Astrocyte (in vitro differentiated cells and primary cell): ENCODE measurements at places on chromosomes 7 and 10.

DNA sequence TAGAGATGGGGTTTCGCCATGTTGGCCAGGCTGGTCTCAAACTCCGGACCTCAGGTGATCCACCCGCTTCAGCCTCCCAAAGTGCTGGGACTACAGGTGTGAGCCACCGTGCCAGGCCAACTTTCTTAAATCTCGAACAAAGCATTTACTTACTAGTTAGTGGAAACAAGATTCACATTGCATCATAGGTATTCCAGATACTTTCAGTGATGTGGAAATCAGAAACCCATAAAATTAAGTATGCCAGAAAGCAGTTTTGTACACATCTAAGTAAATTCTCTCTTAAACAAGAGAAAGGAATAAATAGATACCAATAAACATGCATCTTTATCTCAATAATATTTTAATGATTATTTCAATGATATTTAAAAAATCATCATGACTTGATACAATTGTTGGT is 75.5 kb downstream of the DGKI start:
- no peak for DNase-seq

GRCh38 chr7:48130658-48131108 is 40.6 kb upstream of the ABCA13 start:
- DNase-seq: peak; percentile 49

DNA sequence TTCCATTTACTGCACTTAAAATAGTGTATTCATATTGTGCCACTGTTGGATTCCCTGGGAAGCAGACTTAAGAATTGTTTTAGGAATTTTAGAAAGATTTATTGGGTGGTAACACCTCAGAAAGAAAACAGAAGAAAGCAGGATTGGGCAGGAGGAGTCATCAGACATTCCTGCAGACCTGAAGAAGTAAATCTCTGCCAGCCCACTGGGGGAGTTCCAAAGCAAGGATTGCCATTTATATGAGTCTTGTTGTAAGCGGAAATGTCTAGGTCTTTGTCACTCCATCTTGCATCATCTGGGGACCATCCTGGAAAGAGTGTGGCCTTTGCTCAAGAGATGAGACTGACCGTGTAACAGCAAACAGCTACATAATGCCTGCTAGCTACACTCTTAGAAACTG is 947.6 kb upstream of the POT1 start:
- DNase-seq: no peak

DNA sequence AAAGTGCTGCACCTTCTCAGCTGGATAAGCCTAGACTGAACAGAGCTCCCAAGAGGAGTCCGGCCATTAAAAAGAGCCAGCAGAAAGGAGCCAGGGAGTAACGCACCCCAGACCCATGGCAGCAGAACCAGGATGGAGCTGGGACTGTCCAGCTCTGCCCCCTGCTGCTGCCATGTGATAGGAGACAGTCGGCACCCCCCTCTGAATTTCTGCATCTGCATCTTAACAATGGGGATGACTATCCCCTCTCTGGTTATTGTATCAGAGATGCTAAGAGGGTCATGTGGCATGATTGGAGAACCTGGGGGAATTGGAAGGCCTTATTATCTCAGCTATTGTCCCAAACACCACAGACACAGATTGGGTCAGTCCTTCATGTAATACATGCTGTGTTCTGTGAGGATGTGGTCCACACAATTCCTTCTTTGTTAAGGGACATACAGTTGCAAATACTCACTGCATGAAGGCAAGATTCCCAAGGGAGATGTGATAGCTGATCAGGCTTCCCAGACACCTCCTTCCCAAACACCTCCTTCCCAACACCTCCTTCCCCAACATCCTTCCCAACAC is 29.3 kb downstream of the PLEKHS1 start:
- no peak for DNase-seq

DNA sequence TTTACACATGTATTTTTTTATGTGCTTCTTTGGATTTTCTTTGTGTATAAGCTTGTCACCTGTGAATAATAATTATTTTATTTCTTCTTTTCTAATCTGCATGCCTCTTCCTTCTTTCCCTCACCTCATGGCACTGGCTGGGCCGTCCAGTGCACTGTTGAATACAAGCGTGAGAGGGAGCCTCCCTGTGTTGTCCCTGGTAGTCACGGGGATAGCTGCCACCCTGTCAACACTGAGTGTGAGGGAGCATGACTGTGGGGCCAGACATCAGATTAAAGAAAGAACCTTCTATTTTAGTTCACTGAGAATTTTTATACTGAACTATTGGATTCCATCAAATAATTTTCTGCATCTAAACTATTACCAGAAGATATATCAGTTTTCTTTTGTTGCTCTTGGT is 187.9 kb downstream of the CDC14C start:
- DNase-seq: no peak

GRCh38 chr10:23884670-23885069 is 324.3 kb upstream of the KIAA1217 start:
- DNase-seq: no peak

- no peak for DNase-seq
These were observed 80.4 kb downstream of the EGFR start for GRCh38 chr7:55099066-55099820.

- no peak for DNase-seq
These were observed 14.5 kb downstream of the EIF3B start for GRCh38 chr7:2369139-2369538.

- no peak for DNase-seq
These were observed 124.9 kb downstream of the LRMDA start for GRCh38 chr10:75556320-75556719.

GRCh38 chr7:77529279-77529678 is 7.8 kb upstream of the PTPN12 start:
- DNase-seq: no peak

GRCh38 chr7:138581065-138581464 is 120.1 kb downstream of the SVOPL start:
- DNase-seq: no peak

DNA sequence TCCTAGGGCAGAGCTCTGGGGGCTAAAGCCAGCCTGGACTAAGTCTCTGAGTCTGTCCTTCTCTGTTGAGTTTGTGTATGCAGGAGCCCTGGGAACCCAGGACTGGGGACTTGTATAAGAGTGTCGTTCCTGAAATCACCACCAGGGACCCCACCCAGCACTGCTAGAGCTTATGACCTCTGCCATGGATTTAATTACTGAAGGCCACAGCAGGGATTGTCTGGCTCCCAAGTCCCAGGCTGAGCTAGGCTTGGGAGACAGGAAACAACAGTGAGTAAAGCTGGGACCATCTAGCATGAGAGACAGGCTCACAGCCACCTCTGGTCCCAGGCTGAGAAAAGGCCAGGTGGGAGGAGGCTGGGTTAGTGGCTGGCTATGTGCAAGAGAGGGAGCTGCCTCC is 1.4 kb upstream of the TSPAN15 start:
- no peak for DNase-seq

DNA sequence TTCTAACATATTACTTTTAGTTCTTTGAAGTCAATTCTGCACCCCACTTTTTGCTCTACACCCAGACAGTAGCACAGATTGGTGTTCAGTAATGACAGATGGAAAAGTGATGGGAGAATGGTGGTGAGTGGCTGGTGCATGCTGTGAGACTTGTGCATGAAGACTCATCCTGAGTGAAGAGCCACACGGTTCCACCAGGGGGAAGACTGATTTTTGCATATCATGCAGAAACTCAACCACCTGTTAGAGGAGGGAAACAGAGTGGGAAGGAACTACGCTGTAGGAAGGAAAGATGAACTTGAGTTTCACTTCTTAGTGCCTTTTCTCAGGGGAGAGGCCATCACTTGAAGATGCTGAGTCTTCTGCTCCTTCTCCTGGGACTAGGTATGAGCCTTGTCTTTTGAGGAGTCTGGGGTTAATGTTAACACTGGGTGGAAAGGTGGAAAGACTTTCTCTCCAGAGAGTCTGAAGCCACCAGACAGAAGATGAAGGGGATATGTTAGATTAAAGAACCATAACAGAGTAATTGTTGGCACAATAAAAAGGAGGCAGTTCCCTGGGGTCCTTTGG is 9.3 kb upstream of the PRSS1 start:
- no peak for DNase-seq

DNA sequence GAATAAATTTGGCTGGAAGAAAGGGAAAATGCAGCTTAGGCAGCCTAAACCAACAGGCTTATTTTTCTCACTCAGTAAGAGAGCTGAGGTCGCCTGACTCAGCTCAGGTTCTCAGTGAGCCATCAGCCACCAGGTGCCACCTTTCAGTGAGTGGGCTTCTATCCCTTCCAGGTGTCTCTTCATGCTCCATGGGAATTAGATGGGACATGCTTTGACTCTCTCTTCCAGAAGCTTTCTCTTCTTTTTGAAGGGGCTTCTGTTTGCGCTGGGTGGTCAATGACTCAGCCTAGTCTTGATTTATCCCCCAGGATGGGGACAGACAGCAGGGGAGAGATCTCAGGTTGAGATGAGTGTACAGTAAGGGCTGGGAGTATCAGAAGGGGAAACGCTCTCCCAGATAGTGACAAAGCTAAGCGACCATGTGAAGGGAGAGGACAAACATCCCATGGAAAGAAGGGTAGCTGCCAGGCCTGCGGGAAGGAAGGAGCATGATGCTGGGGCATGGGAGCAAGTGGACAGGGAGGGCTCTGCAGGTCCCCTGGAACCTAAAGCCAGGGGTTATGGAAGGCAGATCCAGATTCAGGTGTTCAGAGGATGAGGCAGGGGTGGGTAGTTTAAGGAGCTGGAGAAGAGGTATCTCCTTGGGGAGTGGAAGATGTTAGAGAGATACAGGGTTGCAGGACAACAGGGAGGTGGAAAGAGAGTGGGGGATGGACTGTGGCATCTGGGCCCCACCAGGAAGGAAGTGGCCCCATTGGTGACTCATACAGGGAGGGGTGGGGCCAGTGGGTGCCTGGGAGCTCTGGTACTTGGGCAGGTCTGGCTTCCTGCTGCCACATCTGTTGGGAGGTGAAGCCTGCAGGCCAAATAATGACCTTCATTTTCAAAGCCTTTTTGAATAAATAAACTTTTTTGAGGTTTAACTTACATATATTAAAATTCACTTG is 32.5 kb downstream of the OGDH start:
- DNase-seq: peak; percentile 61

GRCh38 chr7:73894733-73895551 is 34.0 kb downstream of the TMEM270 start:
- DNase-seq: peak; percentile 95

DNA sequence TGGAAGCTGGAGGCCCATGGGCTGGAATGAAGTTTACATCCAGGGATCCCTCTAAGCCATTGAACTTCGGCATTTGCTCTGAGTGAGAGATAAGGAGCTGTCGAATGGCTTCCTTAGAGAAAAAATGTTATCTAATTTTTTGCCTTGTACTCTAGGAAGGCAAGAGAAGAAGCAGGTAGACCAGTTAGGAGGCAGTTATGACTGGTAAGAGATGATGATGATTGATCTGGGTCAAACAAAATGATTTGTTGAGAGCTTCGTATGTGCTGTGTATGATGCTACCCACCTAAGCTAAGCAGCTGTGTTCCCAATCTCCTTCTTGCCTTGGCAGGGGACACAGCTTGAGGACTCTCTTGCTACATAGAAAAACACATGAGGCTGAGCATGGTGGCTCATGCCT is 370.2 kb downstream of the LRMDA start:
- DNase-seq: no peak

- DNase-seq: no peak
These were observed 52.8 kb downstream of the CHST15 start for GRCh38 chr10:124040451-124041188.

GRCh38 chr10:96512524-96513304 is 1.0 kb downstream of the TLL2 start:
- DNase-seq: no peak

DNA sequence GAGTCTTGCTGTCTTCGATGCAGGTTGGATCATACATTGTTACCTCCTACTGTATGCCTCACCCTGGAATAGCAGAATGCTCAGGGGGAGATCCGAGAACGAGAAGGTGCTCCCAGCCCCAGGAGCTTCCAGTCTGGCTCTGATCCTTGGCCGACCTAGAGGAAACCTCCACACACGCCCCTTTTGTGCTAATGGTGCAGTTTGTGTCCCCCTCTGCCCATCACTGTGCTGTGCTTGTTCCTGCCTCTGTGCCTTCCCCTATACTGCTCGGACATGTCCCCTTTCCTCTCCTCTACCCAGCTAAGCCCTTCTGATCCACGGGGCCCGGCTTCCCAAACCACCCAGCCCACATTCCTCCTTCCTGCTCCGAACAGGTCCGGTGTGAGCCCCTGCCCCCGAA is 32.5 kb downstream of the ZNF775 start:
- DNase-seq: no peak

DNA sequence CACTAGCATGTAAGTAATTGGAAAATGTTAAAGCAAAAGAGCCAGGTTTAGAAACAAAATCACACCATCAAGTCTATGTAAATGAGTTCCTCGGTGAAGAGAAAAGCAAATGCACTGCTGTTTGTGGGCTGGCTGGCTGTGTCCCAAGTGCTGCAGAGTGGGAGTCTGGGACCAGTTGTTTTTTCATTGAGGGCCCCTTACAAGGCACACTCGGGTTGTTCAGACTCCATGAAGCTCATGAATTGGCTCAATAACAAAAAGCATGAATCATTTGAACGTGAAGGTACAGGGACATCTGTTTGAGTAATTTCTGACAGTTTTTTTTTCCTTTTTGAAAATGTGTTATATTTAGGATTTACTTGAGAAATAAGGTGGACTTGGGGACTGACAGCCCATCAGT is 28.0 kb downstream of the GRK5 start:
- peak; percentile 53 for DNase-seq

- DNase-seq: no peak
These were observed 314.9 kb downstream of the RPS24 start for GRCh38 chr10:78348411-78349164.

DNA sequence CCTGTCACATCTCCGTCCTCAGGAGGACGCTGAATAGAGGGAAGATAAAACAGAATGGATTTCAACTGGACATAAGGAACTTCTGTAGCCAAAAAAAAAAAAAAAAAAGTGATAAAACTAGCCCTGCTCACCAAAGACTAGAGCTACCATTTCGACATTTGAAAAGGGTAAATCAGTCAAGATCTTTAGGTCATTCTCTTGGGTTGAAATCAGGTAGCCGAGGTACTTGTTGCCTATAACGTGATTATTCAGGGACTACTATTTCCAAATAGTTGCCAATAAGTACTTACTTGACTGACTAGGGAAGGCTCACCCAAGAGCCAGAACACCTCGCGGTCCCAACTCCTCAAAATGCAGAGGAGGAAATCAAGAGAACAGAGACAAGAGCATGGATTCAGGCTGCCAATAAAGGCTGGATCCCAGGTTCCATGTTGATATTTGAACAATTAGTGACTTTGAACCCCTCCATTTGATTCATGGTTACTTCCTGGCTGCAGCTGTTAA is 2.0 kb downstream of the RHEB start:
- DNase-seq: no peak

GRCh38 chr7:6395898-6396595 is 51.7 kb downstream of the DAGLB start:
- DNase-seq: no peak
